ENCODE measurements at places on chromosomes 12 and 14. TPM values are rescaled to one million over a fixed set of nuclear protein-coding genes. Genes with fewer than 3 reads are reported as not detected.

DNA sequence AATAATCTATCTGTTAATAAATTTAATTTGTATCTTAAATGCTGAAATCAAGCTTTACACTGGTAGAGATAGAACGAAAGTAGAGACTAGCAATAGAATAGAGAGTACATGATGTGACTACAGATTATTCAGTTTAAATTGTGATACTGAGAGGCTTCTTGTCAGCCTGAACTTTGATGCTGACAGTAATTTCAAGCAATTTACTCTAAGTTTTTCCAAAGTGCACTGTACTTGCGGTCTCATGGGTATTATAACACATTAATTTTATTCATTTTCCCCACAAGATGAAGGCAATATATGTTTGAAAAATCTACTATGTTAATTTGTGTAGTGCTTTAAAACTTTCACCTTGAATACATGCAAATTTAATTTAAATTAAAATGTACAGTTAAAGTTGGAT is 914.0 kb upstream of the FBXO33 start:
- DNase-seq = no peak

DNA sequence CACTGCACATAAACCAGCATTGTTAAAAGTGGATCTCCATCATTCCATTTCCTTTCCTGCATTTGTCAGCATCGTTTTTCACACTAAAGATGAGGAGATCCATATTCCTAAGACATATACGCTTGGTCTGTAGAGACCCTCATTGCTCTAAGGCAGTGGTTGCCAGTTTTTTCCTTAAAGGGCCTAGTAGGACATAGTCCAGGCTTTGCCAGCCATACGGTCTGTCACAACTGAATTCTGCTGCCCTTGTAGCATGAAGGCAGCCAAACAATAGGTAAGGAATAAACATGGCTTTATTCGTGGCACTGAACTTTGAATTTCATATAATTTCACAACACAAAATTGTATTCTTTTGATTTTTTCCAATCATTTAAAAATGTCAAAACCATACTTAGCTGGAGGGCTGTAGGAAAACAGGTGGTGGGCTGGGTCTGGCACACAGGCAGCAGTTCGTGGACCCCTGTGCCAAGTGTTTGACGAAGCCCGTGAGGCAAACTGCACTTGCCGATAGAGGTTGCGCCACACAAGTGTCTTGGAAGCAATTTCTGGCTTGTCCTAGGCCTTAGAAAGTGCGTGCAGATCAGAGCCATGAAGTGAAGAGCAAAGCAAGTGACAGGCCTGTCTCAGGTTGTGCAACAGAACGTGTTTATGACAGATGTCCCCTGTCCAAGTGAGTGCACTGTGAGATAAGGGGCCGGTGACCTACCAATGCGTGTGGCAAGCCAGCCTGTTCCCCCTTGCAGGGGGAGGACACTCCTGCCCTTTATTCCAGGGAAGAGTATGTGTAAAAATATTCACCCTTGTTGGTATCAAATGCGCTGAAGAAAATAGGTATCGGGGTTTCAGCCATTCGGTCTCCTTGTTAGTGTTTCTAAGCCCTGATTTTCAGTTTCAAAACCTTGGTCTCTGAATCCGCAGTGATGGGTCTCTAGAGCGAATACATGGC is 916 bp upstream of the CHPT1 start:
- DNase-seq = no peak

- no peak for DNase-seq
Measured at GRCh38 chr12:75526655-75527511, 15.5 kb upstream of the KRR1 start.

Gene FGD4
- total RNA-seq = 1.7 TPM

GRCh38 chr12:93311827-93312226 is 65.9 kb upstream of the NUDT4 start:
- no peak for DNase-seq

- DNase-seq = no peak
Measured at GRCh38 chr14:96587823-96588385, 85.7 kb downstream of the PAPOLA start.

Gene TCL1A
- total RNA-seq = not detected

Data from activated T-helper 2 cell treated with anti-CD3 and anti-CD28 coated beads, Interferon-gamma antibody, Interleukin-2, Interleukin-4, amounts not matched to agents 10 μg/mL and 5 μg/mL and 100 μg/mL, durations not matched to agents 14 hours and 24 hours and 36 hours (primary cell).